ENCODE measurements at places on chromosomes 4 and X. TPM values are rescaled to one million over a fixed set of nuclear protein-coding genes. Genes with fewer than 3 reads are reported as not detected.

The STBD1 gene
- 1.7 TPM for polyA plus RNA-seq

The AMTN gene
- polyA plus RNA-seq = not detected

The SPANXN3 gene
- not detected for polyA plus RNA-seq

The VCX3B gene
- polyA plus RNA-seq = 0.90 TPM

The PASD1 gene
- not detected for polyA plus RNA-seq

The ADH1B gene
- polyA plus RNA-seq = 26.1 TPM

The TNMD gene
- 4.6 TPM for polyA plus RNA-seq

The TMPRSS11E gene
- 0.21 TPM for polyA plus RNA-seq

The TREX2 gene
- 0.54 TPM for polyA plus RNA-seq

The RGS12 gene
- polyA plus RNA-seq = 50.4 TPM

The CYBB gene
- polyA plus RNA-seq = 10.5 TPM

The SMIM10L2A gene
- polyA plus RNA-seq = 11.7 TPM

The WDR17 gene
- polyA plus RNA-seq = 5.6 TPM

The STPG2 gene
- 0.36 TPM for polyA plus RNA-seq

The STK32B gene
- 8.4 TPM for polyA plus RNA-seq

The PAGE4 gene
- 1.6 TPM for polyA plus RNA-seq

The TIGD4 gene
- polyA plus RNA-seq = 2.6 TPM

The PSAPL1 gene
- not detected for polyA plus RNA-seq

The CCNA2 gene
- polyA plus RNA-seq = 35.9 TPM

The IL21 gene
- polyA plus RNA-seq = not detected

The TMEM47 gene
- polyA plus RNA-seq = 31.3 TPM

The GAGE1 gene
- polyA plus RNA-seq = not detected

The BBS12 gene
- 13.3 TPM for polyA plus RNA-seq

The EGF gene
- 2.3 TPM for polyA plus RNA-seq

The HTN3 gene
- polyA plus RNA-seq = not detected

The YY2 gene
- 1.8 TPM for polyA plus RNA-seq

The ARAP2 gene
- 8.7 TPM for polyA plus RNA-seq

The TBC1D25 gene
- 12.5 TPM for polyA plus RNA-seq

The CTAG2 gene
- polyA plus RNA-seq = not detected

The RGN gene
- 40.1 TPM for polyA plus RNA-seq

The UGT2A1 gene
- 19.4 TPM for polyA plus RNA-seq
